DND-41 (cell line): ENCODE measurements at places on chromosomes 12 and 14.
A peak's percentile ranks its signal among the peaks of the same experiment; 100 is the strongest.

- no peak for DNase-seq
Measured at GRCh38 chr14:75240781-75241180, 37.8 kb upstream of the FOS start.

GRCh38 chr12:108519558-108519957 lies 4.5 kb downstream of the FICD start:
- DNase-seq, result no peak

- DNase-seq, result no peak
Measured at GRCh38 chr14:51392416-51392815, 152.4 kb downstream of the TMX1 start.

DNA sequence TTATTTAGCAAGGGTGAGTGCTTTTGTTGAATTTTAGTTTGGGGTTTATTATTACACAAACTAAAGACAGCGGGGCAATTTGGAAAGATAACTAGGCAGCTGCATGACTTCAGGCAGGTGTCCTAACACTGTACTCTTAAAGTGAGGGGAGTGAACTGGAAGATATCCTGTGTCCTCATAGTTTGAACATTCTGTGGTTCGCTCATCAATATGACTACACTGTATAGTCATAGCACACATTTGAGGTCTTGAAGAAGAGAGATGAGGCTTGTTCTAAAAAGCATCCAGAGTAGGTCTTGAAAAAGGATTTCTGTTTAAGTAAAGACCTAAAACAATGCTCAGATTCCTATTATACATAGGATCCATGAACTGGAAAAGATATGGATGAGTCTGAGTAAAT lies 1.7 kb upstream of the MAP3K9 start:
- no peak for DNase-seq

DNA sequence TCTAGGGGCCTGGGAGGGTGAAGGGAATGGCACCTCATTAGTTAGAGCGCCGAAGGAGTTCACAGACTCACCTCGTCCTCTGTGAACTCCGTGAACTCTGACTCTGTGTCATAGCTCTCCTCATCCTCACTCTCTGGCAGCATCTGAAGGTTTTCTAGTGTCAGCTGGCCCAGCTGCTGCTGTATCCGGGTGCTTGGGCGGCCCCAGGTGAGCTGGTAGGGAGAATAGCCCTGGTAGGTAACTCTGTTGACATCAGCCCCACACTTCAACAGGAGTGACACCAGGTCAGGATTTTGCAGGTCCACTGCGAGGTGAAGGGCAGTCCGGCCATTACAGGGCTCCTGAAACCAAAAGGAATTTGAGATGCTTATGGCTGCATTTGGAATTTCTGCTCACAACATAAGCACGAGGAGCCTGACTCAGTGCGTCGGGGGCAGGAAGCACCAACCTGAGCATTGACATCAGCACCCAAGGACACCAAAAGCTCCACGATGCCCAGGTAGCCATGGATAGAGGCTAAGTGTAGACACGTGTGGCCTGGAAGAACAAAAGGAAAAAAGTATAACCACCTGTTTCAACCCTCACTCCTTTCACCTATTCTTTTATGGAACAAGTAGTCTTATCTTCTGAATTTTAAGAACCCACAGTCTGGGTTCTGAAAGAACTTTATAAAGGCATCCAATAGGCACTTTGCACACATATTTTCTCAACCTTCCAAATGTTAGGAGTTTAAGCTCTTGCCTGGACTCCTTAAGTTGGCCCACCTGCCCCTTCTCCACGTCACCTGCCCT lies 2.0 kb downstream of the NFKBIA start:
- no peak for DNase-seq

DNA sequence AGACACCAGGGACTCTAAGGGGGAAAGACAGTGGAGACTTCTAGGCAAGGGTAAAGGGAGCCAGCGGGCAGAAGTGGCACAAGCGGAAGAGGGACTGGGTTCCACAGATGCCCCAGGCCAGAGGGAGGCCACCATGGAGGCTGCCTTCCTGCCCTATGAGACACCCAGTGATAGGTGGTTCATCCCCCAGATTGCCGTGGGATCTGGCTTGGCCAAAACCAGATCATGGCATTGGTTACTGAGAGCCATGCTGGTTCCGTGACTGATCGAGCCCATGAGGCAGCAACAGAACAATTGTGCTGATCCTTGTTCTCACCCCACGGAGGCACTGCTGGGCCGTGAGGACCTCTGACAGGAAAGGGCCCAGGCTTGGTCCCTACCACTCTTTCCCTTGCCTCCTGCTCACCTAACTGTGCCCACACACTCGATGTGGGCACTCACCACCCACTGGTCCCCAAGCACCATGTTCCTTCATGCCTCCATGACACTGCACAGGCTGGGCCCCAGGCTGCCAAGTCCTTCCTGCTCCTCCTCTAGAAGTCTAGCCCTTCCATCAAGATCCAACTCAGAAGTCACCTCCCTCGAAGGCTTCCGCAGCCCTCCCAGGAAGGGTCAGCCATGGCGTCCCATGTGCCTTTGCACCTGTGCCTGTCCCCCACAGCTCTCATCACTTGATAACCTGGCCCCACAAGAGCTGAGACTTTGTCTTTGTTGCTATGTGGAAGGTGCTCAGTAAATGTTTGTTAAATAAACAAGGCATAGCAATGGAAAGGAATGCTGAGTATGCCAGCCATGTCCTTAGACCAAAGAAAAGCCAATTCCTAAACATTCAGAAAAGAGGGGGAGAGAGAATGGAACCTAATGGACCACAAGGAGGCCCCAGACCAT lies 7.3 kb downstream of the KRT79 start:
- DNase-seq, result no peak

- no peak for DNase-seq
Measured at GRCh38 chr12:60148109-60148508, 552.3 kb downstream of the SLC16A7 start.

- no peak for DNase-seq
Measured at GRCh38 chr12:98635657-98636323, 8.8 kb downstream of the IKBIP start.

DNA sequence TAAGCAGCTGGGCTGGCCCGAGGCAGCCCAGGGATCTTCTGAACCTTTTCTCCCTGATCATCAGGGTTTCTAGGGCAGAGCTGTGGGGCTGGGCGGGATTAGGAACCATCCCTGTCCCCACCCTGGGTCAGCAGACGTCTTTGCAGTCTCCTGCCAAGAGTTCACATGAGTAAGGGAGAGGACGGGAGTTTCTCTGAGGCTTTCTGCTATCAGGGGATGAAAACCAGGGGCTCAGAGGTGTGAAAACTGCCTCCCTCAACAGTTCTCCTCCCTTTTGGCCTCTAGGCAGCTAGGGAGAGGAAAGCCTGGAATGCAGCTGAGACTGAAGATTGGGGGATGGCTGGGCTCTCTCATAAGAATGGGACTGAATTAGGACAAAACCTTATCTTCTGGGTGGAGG lies 7.9 kb downstream of the ZNF385A start:
- DNase-seq, result no peak

GRCh38 chr14:24381363-24382063 lies 13.5 kb downstream of the NFATC4 start:
- DNase-seq, result no peak

DNA sequence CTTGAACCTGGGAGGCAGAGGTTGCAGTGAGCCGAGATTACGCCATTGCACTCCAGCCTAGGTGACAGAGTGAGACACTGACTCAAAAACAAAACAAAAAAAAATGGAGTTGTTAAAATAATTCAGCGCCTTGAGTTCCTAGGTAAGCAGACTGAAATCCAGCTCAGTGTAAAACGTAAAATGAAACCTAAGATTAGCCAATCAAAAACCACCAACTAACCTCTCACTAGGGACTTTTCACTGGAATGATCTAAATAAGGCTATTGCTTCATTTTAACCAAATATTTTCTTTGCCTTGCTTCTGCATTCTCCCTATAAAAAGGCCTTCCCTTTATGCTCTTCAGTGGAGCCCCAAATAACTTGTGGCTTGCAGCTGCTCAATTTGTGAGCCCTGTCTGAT lies 91.6 kb upstream of the HIF1A start:
- no peak for DNase-seq

DNA sequence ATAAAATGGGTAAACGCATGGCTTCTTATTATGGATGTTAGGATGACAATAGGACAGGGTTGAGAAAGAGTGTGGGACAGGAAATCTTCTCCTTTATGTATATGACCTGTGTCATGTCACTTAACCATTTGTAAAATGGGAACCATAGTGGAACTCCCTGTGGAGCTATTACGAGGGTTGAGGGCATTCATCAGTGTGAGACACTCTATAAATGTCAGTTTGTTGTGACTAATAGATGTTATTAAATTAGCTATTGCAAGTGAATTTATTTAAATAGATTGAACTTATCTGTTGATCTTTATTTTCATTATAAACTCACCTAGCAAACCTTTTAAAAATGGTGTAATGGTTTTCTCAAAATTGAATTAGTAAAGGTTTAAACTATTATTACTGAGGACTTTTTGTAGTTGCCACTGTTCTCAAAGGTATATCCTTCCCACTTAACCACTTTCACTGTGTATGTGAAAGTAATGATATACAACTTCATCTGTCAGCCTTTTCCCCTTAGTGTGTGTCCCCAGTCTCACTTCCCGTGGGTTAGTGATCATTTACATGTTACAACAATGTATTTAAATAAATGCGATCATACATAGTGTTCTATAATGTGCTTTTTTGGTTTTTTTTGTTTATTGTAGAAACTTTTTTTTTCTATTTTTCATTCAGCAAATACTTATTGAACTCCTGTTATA lies 17.1 kb downstream of the HELB start:
- no peak for DNase-seq

GRCh38 chr12:122969676-122970075 lies 3.4 kb upstream of the ABCB9 start:
- no peak for DNase-seq

DNA sequence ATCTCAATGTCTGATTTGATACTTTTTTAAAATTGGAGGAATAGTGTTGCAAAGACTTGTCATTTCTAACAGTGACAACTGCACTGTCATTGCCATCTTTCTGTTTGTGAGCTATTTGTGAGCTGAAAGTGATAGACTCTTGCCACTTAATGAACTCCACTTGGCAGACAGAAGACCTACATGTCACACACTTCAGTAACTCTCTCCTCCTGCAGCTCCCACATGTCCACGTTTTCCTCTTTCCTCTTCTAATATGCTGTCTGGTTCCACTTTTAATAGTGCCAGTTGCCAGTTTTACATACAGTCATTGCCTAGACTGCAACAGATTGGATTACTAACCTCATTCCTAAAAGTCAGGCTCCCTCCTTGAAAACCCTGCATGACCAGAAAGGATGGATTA lies 121.5 kb downstream of the CAPZA3 start:
- no peak for DNase-seq

GRCh38 chr14:100658181-100658886 lies 68.4 kb upstream of the DLK1 start:
- DNase-seq, result peak; percentile 32

DNA sequence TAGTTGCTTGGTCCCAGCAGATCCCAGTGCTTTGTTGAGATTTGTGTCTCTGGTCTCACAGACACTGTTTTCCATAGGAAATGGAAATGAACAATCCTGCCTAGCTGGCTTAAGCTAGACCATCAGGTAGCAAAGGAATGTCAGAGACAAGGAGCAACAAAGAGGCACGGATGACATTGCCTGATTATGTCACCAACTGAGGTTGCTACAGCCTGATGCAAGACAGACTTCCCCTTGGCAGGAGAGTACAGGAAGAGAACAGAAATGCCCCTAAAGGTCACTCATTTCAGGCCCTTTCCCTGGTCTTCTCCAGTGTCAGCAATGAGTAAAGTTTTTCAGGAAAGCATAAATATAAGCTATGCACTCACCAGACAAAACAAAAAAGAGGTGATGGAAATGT lies 2.0 kb upstream of the PRB2 start:
- no peak for DNase-seq

- no peak for DNase-seq
Measured at GRCh38 chr14:64324461-64324860, 30.3 kb upstream of the ESR2 start.

DNA sequence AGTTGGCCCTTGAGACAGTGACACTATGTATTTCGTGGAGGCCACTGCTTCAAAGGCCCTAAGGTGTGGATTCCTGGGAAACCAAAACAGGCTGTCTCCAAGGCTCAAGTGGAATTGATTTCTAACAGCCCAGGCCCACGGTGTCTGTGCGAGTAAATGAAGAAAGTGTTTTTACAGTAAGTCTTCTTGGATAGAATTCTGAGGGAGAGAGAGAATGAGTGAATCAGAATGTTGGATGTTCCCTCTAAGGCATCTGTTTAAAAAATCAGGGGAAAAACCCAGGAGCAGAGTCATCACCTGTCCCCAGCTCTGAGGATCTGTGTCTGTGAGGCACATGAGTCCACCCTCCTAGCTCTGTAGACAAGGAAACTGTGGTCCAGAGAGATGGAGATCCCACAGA lies 22.3 kb upstream of the BDKRB1 start:
- no peak for DNase-seq

- DNase-seq, result no peak
Measured at GRCh38 chr14:35122696-35123387, 490 bp downstream of the PRORP start.

DNA sequence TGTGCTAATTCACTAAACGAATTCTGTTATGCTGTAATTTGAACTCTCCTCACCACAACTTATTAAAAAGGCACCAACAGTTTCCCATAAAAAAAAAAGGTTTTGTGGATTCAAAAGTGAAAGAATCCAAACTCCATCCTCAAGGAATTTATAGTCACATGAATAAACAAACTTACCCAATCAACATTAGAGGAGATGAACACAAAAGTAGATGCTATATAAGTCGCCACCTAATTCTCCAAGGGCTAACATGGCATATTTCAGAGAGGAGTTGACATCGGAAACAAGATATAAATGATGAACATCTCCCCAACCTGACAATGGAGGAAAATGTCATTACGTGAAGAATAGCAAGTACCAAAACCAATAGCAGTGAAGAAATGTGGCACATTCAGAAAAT lies 265.5 kb upstream of the PRKD1 start:
- DNase-seq, result no peak

- no peak for DNase-seq
Measured at GRCh38 chr12:57330992-57331391, 80.0 kb upstream of the STAC3 start.

DNA sequence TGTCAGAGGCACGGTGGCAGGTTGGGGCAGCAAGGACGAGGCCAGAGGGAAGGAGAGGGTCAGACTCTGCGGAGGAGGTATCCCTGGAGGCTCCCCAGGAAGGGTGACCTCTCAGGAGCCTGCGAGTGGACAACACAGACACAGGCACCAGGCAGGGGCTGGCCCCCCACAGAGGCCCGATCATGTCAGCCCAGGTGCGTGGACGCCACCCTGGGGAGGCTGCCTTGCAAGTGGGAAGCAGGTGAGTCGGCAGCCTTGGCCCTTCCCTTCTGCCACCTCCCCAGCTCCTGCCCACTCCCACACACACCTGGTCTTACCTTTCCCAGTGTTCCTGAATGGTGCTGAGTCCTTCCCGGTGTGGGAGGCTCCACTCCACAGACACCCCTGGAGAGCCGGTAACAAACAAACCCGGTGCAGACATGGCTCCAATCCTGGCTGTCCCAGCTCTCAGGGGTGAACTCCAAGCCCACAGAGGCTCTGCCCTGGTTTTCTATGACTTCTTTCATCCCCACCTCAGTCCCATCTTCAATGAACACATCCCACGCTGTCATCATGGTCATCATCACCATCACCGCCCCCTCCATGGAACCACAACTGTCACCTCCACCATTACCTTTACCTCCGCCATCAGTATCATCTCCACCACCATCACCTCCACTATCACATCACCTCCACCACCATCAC lies 5.2 kb downstream of the ZBTB42 start:
- no peak for DNase-seq
